ENCODE measurements at places on chromosomes 1 and 21.

DNA sequence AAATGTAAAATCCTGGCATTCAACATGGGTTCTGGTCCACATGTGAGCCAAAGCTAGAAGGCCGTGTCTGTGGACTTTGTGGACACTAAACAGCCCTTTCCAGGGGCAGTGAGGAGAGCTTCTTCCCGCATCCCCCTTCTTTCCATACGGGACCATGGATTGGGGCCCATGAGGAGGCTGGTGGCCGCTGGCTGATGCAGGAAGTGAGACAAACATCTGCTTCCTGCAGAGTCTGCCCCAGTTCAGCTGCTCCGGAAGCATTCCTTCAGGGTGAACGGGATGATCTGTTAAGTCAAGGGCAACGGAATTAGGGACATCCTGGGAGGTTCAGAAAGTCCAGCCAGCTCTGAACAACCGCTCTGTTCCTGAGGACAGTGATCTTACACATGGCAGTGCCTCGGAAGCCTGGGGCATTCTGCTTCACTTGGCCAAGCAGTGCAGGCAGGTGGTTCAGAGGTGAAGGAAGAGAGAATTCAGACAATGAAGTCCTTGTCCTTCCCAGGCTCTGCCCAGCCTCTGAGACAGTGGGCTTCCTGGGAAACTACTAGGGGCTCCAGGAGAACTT is 1.5 kb downstream of the CA6 start:
- no peak for DNase-seq

- no peak for DNase-seq
Measured at GRCh38 chr1:177615251-177615650, 354.6 kb downstream of the SEC16B start.

- DNase-seq = no peak
Measured at GRCh38 chr1:150142083-150142482, 7.6 kb upstream of the PLEKHO1 start.

DNA sequence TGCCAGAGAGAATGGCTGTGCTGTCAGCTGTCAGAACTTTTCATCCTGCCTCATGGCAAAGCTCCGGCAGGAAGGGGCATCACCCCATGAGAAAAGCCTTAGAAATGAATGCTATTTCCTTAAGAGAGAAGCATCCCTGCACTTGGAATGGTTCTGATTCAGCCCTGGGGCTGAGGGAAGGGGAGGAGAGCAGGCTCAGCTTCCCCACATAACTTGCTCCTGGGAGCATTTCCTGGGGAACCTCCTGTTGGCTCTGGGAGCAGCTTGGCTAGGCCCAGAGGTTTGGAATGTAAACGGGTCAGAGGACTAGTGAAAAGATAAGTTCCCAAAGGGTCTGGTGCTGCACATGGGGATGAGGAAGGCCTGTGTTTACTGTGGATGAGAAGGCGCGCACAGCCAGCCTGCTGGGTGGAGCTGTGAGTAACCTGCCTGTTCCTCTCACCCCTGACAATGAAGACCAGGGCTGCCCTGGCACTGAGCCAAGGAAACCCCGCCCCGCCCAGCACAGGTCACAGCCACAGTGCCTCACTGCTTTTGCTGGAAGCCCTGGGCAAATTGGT is 5.0 kb downstream of the PRELP start:
- peak; percentile 25 for DNase-seq

DNA sequence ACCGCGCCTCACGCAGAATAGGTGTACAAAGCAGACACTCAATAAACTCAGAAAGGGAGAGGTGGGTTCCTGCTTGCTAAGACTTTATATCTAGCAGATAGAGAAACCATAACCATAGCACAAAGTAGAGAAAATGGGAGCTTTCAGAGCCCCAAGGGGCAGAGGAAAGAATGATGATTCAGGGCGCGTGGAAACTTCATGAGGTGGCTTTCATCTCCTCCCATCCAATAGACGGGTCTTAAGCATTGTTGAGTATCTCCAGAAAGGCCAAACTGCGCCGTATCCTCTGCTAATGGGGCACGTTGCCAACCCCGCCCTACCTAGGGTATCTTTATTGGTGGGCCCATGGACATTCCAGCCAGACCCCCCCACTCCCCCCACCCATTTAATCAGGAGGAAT is 778 bp upstream of the MIXL1 start:
- no peak for DNase-seq

- no peak for DNase-seq
Measured at GRCh38 chr1:167510244-167510643, 8.1 kb downstream of the CD247 start.

DNA sequence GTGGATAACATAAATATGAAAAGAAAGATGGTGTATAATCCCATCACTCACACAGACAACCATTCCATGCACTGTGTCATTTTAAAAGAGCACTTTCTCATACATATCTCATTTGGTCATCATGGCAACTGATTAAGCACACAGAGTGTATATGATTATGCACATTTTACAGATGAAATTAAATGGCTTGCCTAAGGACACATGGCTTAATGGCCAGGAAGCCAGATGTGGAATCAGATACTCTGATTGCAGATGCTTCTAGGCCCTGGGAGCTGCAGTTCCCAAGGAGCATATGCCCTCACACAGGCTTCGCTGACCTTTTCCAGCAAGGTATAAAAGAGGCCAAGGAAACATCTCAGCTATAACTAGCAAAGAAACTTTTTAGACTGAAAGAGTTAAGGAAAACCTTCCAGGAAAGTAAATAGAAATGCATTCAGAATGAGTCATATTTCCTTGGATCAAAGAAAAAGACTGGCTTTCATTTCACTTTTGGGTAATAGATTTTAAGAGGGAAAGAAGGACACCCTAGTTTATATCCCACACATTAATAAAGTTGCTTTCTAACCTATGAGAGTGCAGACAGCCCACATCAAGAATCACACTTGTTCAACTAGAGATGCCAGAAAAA is 19.6 kb upstream of the FAM89A start:
- DNase-seq = no peak

- DNase-seq = no peak
Measured at GRCh38 chr1:68151690-68152089, 80.6 kb downstream of the WLS start.

GRCh38 chr1:40258445-40258769 is 371 bp downstream of the ZMPSTE24 start:
- DNase-seq = no peak

GRCh38 chr1:1407636-1408318 is 684 bp upstream of the MRPL20 start:
- DNase-seq = no peak

- DNase-seq = no peak
Measured at GRCh38 chr1:23878668-23879067, 10.6 kb upstream of the FUCA1 start.

DNA sequence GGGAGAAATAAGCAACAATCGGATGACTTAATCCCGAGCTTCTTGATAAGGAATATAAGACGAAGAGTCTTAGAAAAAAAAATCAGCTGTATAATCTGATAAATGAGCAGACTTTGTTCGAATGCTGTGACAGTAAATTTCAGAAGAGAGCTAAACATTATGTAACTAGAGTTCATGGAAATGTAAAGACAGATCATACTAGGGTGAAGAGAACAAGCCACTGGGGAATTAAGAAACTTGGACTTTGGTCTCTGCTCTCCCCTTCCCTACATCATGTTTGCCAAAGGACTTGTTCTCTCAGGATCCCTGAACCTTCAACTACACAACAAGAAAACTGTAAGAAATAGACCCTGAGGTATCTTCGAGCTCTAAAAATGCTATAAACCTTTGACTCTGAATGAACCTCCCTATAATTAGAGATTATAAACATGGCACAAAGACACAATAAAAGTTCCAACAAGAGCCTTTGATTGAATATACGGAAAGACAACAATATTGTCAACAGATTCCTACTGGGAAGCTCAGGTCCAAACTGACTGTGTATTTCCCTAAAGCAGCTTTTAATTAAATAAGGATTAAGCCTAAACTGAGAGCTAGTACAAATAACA is 27.5 kb downstream of the FRRS1 start:
- no peak for DNase-seq

DNA sequence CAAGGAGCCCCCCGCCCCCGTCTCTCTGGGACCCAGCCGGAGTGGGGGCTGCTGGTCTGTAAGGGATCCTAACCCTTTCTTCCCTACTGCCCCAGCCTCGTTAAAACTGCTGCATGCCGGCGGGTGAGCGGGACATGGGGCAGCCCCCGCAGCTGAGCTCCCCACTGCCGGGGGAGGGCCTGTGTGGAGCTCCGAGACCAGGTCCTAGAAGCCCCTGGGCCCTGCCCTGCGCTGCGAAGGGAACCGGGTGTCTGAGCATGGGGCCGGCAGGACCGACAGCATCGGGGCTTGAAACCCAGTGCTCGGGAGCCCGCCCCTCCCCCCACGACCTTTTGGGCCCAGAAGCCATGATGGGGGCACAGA is 9.2 kb upstream of the COL6A1 start:
- no peak for DNase-seq

DNA sequence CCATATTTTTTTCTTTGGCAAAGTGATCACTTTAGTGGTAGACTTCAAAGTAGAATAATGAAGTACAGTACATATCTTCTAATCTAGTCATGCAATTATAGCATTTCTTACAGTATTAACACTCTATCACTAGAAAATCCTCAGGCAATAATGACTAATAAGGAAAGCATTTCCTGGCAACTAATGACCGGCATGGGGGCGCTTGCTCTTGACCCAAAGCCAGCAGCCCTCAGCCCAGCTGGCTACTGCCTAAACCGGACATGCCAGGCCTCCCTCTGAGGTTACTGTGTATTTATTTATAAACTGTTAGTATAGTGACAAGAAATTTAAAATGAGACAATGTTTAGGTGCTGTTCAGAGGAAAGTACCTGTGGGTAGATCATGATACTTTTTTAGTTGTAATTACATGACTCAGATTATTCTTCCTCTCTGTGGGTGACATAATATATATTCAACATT is 633.8 kb downstream of the PTPRC start:
- DNase-seq = no peak

- no peak for DNase-seq
Measured at GRCh38 chr1:159970932-159971342, 16.9 kb upstream of the SLAMF9 start.

DNA sequence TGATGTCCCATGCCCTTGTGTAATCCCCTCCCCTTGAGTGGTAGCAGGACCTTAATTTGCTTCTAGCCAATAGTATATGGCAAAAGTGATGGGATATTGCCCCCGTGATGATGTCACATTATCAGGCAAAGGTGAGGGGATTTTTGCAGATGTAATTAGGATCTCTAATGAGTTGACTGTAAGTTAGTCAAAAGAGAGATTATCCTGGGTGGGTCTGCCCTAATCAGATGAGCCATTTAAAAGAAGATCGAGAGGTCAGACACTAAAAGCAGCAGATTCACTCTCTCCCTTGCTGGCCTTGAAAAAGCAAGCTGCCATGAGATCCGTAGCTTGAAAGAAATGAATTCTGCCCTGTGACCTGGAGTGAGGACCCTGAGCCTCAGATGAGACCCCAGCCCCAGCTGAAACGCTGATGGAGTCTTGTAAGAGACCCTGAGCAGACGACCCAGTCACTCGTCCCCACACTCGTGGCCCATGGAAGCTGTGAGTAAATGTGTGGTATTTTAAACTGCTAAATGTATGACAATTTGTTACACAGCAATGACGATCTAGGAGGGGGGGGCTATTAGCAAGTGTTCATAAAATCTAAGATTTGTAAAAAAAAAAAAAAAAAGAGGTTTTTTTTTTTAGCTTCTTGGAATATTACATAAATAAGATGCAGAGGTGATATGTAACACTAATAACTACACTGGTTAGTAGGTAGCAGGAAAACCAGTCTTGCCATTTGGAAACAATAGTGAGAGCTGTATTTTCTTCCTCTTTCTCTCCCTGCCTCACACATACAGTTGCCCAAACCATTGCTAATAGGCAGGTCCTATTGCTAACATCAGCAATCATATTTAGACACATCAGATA is 50.3 kb upstream of the TARBP1 start:
- DNase-seq = no peak

DNA sequence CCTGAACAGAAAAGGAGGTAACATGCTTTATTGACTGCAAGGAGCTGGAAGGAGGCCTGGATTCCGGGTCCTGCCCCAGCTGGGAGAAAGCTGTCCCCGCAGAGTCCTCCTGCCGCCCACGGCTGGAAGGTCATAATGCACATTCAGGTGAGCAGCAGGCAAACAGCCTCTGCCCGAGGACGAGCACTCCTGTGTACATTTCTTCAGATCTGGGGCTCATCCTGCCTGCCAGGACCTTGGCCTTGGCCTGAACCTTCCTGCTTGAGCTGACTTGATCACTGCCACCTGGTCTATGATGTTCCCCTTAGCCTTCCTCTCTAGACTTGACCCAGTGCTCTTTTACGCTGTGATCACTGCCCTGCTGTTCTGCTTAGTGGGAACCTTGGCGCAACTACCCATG is 17.9 kb upstream of the ZNF436 start:
- DNase-seq = no peak

- DNase-seq = no peak
Measured at GRCh38 chr21:39504230-39504629, 52.5 kb downstream of the SH3BGR start.

DNA sequence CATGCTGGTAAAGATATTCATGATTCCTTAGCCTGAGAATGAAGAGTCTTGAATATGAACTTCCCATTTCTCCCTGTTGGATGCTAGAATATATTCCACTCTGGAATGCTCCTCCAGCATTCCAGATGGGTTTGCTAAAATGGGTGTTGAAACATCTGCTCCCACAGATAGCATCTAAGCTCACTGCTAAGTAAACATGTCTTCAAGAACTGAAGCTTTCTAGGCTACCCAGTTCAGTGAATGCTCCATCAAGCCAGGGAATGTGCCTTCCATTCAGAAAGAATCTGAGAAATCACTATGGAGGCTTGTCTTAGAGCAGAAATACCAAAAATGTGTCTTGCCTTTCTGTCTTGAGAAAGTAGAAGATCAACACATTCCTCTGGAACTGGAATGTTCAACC is 81.1 kb downstream of the TNFSF18 start:
- DNase-seq = no peak

DNA sequence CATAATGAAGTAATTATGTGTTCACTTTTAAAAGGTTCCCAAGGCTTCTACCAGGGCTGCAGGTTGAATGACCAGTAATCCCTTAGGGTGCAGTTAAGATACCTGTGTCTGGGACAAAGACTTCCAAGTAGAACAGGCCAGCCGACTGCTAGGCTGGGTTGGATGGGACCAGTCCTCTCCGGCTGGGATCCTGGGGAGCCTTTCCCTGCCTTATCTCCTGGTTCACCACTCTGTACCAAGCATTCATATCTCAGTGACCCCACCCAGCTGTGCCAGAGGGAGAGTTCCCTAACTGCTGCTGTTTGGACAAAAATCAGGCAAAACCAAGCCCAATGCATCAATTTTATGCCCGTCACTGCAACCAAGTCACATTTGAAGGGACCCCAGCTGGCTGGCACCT is 116.2 kb upstream of the ATP1A1 start:
- DNase-seq = no peak

GRCh38 chr1:240491796-240492195 is 120.2 kb downstream of the GREM2 start:
- no peak for DNase-seq

DNA sequence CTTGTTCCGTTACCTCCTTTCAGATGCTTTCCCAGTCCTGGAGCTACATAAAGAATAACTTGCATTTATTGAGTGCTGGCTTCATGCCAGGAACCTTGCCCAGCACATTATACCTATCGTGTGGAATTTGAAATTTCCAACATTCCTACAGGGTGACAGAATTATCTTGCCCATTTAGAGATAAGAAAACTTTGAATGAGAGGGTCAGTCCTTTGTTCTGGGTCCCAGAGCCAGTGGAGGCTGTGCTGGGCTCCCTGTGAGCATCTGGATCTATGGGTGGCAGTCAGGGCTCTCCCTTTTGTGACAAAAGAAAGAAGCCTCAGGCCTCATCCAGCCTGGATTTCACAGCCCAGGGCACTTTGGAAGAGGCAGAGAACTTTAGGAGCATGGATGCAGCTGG is 3.2 kb downstream of the GSTM4 start:
- DNase-seq = no peak
